CD4-positive, alpha-beta T cell treated with Interferon alpha-2 for 1 hour (primary cell): ENCODE measurements at places on chromosomes 16 and 17.
A peak's percentile ranks its signal among the peaks of the same experiment; 100 is the strongest.

- DNase-seq = no peak
Measured at GRCh38 chr17:74008196-74008595, 195.3 kb upstream of the RPL38 start.

DNA sequence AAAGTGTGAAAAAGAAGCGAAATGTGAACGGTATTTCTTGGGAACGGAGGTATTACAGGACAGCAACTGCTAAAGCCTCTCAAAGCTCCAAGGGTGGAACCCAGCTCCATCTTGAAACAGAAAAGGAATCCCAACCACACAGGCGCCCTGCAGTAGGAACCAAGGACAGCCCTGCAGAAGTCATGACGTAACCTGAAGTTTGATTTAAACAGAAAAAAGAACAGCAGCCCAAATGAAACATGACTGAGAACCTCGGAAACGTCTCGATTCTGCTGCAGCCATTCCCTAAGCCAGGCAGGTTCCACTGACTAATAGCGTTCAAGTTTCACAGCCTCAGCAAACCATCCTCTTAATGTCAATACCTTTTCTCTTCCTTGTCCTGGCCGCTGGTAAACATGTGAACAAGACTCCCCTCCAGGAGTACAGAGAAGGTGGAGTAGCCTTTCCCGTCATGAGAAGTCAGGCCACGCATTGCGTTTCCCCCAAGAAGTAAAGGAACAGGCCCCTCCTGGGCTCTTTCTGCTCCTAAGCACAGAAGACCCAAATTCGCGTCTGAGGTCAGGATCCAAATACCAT, 20.1 kb downstream of the SIAH1 start:
- no peak for DNase-seq

GRCh38 chr16:68284847-68285246, 20.5 kb downstream of the SLC7A6 start:
- DNase-seq = peak; percentile 41

DNA sequence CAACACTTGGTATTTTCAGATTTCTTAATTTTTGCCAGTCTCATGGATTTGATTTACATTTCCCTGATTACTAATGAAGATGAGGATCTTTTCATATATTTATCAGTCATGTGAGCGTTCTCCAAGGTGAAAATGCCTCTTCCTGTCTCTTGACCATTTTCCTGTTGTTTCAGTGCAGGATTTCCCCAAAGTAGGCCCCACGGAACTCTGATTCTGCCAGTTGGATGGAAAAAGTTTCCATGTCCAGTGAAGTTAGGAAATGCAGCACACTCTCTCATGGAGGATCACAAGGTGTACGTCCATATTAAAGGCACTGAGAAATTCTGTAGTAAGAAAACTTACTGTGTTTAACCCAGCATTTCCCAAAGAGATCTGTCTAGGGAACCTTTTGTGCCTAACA, 16.5 kb upstream of the LIMD2 start:
- DNase-seq = no peak

- no peak for DNase-seq
Measured at GRCh38 chr17:59763861-59764260, 56.4 kb downstream of the VMP1 start.

DNA sequence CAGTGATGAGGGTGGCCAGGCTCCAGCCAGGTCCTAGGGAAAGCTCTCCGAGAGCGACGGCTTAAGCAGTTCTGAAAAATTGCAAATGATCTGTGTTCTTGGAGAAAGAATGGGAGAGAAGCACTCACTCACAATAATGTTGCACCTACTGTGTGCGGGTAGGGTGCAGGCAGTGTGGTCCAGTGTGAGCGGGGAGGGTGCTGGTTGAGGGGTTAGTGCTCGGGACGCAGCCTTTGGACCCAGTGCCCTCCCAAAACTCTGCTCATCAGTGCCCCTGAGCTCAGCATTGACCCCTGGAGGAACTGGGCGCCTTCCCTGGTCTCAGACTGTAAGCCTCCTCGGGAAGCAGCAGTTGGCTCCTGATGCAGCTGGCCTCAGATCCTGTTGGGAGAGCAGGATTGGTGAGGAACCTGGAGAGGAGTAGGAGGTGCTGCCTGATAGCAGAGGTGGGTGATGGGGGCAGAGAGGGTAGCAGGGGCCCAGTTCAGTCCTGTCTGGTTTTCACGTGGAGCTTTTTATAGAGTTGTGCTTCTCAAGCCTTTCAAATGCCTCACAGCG, 23.6 kb upstream of the ZNF750 start:
- DNase-seq = no peak

DNA sequence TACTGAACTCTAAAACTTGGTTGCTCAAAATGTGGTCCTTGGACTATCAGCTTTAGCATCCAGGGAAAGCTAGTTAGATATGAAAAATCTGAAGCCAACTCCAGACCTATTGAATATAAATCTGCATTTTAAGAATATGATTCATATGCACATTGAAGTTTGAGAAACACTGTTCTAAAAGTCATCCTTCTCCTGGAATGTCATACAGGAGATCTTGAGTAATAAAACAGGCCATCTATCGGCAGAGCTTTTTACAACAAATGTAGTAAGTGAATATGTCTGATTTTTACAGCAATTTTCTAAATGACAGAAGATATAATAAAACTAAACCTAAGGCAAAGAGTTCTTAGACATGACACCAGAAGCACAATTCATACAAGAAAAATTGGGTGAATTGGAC, 140.4 kb downstream of the PMP22 start:
- DNase-seq = no peak

DNA sequence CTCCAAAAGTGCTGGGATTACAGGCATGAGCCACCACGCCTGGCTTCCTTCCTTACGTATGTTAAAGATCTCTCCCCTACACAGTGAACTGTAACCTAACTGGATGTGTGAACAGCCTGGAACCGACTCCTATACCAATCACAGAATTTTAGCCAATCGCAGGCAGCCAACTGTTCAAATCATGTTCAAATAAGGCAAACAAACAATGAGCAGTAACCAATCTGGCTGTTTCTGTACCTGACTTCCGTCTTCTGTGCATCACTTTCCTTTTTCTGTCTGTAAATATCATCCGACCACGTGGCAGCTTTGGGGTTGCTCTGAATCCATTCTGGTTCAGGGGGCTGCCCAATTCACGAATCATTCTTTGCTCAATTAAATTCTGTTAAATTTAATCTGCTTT, 27.5 kb downstream of the TEKT5 start:
- no peak for DNase-seq

DNA sequence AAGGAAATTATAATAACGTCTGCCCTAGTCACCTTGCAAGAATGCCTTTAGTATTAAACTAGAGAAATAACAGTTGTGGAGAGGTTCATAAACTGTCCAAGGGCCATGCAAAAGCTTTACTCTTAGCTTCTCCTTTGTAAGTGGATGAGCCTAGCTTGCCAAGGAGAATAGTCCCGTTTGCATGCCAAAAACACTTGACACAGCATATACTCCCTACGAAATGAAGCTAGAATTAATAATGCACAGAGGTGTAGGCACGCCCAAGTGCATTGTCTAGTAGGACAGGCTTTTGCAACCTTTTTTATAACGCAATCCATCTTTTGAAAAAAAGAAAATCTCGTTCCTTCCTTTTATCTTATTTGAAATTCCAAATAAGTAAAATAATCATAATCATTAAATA, 12.8 kb upstream of the CDRT4 start:
- DNase-seq = no peak

- no peak for DNase-seq
Measured at GRCh38 chr17:56131431-56131830, 21.8 kb upstream of the ANKFN1 start.
